ENCODE measurements at places on chromosomes 3 and 15. TPM values are rescaled to one million over a fixed set of nuclear protein-coding genes. Genes with fewer than 3 reads are reported as not detected.
A peak's percentile ranks its signal among the peaks of the same experiment; 100 is the strongest.

The CD80 gene
- total RNA-seq, result not detected

The EAF1 gene
- total RNA-seq, result 41.5 TPM

The SKOR1 gene
- total RNA-seq, result 2.0 TPM

The ADGRG7 gene
- total RNA-seq, result not detected

The CHST13 gene
- total RNA-seq, result 0.19 TPM

The LDHAL6B gene
- not detected for total RNA-seq

The NR2E3 gene
- total RNA-seq, result not detected

The CLDN16 gene
- not detected for total RNA-seq

The CRABP1 gene
- not detected for total RNA-seq

The SH3BP5 gene
- 89.4 TPM for total RNA-seq

The FNDC3B gene
- total RNA-seq, result 206 TPM

The CACNA1D gene
- 0.54 TPM for total RNA-seq

GRCh38 chr3:155323063-155323666, 29.7 kb upstream of the STRIT1 start:
- no peak overlapping the region for H3K27ac ChIP-seq
- no peaks in the 10 kb centered on the region for H3K27me3 ChIP-seq
- no peaks in the 10 kb centered on the region for H3K4me1 ChIP-seq
- DNase-seq, result no peak
- no peaks in the 10 kb centered on the region for H3K36me3 ChIP-seq
- H3K4me3 ChIP-seq, result no peak overlapping the region

DNA sequence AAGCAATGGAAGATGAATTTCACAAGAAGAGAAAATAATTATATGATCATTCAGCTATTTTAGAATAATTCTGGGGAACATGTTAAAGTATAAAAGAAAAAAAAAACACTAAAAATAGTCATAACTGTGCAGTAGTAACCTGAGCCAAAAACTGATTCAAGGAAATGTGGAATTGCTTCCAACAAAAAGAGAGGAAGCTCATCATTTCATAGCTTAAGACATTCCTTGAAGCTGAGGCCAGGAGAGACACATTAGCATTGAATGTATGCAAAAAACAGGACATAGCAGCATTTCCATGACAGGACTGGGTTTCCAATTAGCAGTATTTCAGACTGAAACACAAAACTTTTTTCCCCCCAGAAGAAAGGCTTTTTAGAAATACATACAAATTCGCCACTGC, 27.7 kb upstream of the LRRN1 start:
- H3K27me3 ChIP-seq, result no peaks in the 10 kb centered on the region
- no peak for DNase-seq
- H3K36me3 ChIP-seq, result no peaks in the 10 kb centered on the region
- no peak overlapping the region for H3K27ac ChIP-seq
- H3K4me1 ChIP-seq, result no peaks in the 10 kb centered on the region
- no peak overlapping the region for H3K4me3 ChIP-seq

GRCh38 chr3:143831208-143831607, 17.1 kb downstream of the SLC9A9 start:
- no peak overlapping the region for H3K27ac ChIP-seq
- no peaks in the 10 kb centered on the region for H3K36me3 ChIP-seq
- no peak for DNase-seq
- H3K4me3 ChIP-seq, result no peak overlapping the region
- H3K4me1 ChIP-seq, result peaks cover 3% of the 10 kb centered on the region

- peak overlapping the region; percentile 88 for H3K4me3 ChIP-seq
- peak; percentile 90 for DNase-seq
- no peaks in the 10 kb centered on the region for H3K36me3 ChIP-seq
- peak overlapping the region; percentile 84 for H3K27ac ChIP-seq
- peaks cover 27% of the 10 kb centered on the region for H3K4me1 ChIP-seq
Observed at GRCh38 chr3:67655364-67656121, 1.1 kb upstream of the SUCLG2 start.

DNA sequence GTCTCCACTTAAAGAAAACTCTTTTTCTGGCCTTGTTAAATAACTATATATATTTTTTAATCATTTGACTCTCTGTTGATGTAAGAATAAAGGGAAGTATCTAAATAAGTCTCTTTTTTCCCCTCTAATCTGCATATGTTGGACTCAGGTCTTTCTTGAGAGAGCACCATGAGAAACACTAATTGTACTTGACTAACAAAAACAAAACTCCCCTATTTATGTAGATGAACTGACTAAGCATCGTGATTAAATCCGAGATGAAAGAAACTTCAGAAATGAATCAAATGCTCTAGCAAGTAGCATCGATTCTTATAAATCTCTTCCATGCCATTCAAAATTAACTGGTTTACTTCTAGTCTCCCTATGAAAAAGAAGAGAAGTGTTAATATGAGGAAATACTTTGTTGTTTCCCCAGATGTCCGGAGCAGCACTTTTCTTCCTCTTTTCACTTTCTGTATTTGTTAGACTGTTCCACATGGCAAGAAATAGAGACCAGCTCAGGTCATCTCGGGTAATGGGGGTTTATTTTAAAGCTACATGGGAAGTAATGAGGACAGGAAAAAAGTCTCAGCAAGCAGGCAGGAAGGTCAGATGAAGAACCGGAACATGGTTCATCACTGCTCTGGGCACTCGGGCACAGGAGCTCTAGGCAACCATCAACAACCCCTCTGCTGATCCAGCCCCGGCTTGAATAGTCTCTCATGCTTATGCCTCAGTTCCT, 288.3 kb downstream of the CNTN6 start:
- no peaks in the 10 kb centered on the region for H3K4me1 ChIP-seq
- no peaks in the 10 kb centered on the region for H3K36me3 ChIP-seq
- DNase-seq, result no peak
- no peak overlapping the region for H3K4me3 ChIP-seq
- H3K27ac ChIP-seq, result no peak overlapping the region
- no peaks in the 10 kb centered on the region for H3K27me3 ChIP-seq

- peaks cover 19% of the 10 kb centered on the region for H3K4me1 ChIP-seq
- no peak for DNase-seq
- peaks cover 29% of the 10 kb centered on the region for H3K36me3 ChIP-seq
Observed at GRCh38 chr3:185930393-185931107, 7.3 kb downstream of the TRA2B start.

DNA sequence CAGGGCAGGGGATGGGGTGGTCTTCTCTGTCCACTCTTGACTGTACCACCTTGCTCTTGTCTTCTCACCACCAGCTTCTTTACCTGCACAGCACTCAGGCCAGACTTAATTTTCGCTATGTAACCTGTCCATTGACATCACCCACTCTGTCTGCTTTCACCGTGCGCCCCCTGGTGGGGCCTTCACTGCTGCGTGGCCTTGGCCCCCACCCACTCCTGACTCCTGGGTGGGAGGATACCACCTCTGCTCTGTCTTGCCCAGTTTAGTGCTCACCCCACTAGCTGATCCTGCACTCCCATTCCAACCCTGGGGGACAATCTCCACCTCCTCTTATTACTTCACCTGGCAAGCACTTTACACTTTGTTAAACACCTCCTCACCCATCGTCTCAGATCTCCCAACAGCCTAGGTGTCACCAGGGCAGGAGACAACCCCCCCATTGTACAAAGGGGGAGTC, 17.7 kb downstream of the PTH1R start:
- H3K36me3 ChIP-seq, result no peaks in the 10 kb centered on the region
- DNase-seq, result peak; percentile 86
- no peak overlapping the region for H3K27ac ChIP-seq
- no peak overlapping the region for H3K4me3 ChIP-seq
- peaks cover 22% of the 10 kb centered on the region for H3K4me1 ChIP-seq

DNA sequence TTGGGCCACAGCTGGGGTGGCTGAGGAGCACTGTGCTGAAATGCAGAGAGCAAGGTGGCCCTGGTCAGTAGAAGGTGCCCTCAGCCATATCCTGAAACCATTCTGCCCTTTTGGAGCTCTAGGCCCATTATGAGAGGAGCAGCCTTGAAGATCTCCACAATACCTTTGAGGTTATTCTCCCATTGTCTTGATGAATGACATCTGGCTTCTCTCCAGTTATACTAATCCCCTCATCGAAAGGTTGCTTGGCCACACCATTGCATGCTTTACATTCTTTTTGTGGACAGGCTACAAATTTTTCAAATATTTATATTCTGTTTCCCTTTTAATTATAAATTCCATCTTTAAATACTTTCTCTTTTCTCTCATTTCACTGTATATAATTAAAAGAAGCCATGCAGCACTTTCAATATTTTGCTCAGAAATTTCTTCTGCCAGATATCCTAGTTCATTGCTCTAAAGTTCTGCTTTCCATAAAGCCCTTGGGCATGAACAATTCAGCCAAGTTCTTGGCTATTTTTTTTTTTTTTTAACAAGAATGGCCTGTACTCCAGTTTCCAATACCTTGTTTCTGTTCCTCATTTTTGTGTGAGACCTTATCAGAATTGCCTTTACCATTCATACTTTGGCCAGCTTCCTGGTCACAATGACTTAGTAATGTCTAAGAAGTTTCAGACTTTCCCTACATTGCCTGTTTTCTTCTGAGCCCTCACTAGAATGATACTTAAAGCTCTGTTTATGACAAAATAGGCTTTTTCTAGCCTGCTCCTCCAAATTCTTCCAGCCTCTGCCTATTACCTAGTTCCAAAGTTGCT, 138.9 kb upstream of the SGO1 start:
- H3K36me3 ChIP-seq, result no peaks in the 10 kb centered on the region
- H3K4me3 ChIP-seq, result no peak overlapping the region
- no peak for DNase-seq
- H3K27me3 ChIP-seq, result no peaks in the 10 kb centered on the region

DNA sequence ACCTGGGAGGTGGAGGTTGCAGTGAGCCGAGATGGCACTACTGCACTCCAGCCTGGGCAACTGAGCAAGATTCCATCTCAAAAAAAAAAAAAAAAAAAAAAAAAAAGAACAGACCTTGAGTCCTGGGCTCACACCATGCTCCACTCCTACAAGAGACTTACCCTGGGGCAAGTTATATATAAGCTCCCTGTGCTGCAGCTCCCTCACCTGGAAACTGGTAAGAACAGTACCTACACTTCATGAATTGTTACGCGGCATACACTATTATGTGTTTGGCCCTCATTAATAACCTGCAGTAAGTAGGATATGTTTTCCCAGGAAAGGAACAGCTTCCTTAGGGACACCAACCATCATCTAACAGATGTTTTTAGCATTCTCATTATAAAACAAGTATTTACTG, 119.6 kb downstream of the FMN1 start:
- no peaks in the 10 kb centered on the region for H3K36me3 ChIP-seq
- H3K4me3 ChIP-seq, result no peak overlapping the region
- no peaks in the 10 kb centered on the region for H3K27me3 ChIP-seq
- no peak overlapping the region for H3K27ac ChIP-seq
- peak; percentile 18 for DNase-seq
- H3K4me1 ChIP-seq, result no peaks in the 10 kb centered on the region

GRCh38 chr3:14301558-14301957, 100.8 kb upstream of the SLC6A6 start:
- no peak overlapping the region for H3K4me3 ChIP-seq
- H3K36me3 ChIP-seq, result no peaks in the 10 kb centered on the region
- no peak overlapping the region for H3K27ac ChIP-seq
- peaks cover 37% of the 10 kb centered on the region for H3K4me1 ChIP-seq

GRCh38 chr3:187931101-187931500, 185.8 kb upstream of the BCL6 start:
- no peaks in the 10 kb centered on the region for H3K27me3 ChIP-seq
- no peaks in the 10 kb centered on the region for H3K36me3 ChIP-seq
- no peak for DNase-seq
- no peak overlapping the region for H3K4me3 ChIP-seq
- H3K4me1 ChIP-seq, result peaks cover 20% of the 10 kb centered on the region

DNA sequence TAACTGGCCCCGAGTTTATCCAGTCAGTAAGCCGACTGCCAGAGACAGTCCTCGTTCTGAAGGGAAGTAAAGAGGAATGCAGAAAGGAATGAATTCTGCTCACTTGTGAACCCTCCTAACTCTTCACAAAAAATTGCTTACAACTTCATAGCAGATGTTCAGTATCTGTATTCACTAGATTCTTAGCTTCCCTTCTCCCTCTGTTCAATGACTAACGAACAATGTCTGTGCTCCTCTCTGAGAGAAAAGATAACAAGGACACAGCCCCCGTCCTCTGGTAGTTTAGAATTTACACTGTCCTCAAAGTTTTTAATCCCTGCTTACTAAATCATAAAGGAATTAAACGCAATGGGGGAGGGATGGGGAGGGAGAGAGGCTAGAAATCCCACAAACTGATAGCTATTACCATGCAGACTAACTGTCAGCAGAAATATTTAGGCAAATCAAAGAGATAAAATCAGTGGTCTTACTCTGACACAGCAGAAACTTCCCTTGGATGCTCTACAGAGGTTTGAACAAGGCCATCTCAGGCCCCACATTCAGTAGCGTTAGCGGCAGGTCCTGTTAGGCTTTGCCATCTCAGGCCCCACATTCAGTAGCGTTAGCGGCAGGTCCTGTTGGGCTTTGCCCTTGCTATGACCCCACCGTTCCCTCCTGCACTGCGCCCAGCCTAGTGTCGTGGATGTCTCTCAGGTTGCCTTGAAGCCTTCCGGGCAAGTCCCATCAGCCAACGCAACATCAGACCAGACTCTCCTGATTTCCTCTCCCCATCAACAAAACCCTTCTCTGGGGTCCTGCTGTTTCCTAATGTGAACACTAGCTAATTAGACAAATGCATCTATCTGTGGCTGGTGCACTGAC, 23.4 kb downstream of the NRROS start:
- no peak overlapping the region for H3K27ac ChIP-seq
- H3K4me1 ChIP-seq, result no peaks in the 10 kb centered on the region
- no peak overlapping the region for H3K4me3 ChIP-seq
- peaks cover 42% of the 10 kb centered on the region for H3K36me3 ChIP-seq

GRCh38 chr15:67150023-67150860, 84.8 kb downstream of the SMAD3 start:
- peak; percentile 53 for DNase-seq
- H3K36me3 ChIP-seq, result no peaks in the 10 kb centered on the region
- H3K4me3 ChIP-seq, result no peak overlapping the region
- peaks cover 51% of the 10 kb centered on the region for H3K4me1 ChIP-seq
- H3K27ac ChIP-seq, result peak overlapping the region; percentile 23

DNA sequence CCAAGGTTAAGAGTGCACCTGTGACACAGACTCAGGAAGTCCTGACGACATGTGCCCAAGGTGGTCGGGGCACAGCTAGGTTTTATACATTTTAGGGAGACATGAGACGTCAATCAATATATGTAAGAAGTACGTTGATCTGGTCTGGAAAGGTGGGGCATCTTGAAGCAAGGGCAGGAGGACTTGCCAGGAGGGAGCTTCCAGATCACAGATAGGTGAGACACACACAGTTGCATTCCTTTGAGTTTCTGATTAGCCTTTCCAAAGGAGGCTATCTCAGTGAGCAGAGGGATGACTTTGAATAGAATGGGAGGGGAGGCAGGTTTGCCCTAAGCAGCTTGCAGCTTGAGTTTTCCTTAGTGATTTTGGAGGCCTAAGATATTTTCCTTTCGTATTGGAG, 257.4 kb downstream of the CGGBP1 start:
- H3K27ac ChIP-seq, result no peak overlapping the region
- no peaks in the 10 kb centered on the region for H3K27me3 ChIP-seq
- DNase-seq, result no peak
- no peak overlapping the region for H3K4me3 ChIP-seq
- no peaks in the 10 kb centered on the region for H3K36me3 ChIP-seq

DNA sequence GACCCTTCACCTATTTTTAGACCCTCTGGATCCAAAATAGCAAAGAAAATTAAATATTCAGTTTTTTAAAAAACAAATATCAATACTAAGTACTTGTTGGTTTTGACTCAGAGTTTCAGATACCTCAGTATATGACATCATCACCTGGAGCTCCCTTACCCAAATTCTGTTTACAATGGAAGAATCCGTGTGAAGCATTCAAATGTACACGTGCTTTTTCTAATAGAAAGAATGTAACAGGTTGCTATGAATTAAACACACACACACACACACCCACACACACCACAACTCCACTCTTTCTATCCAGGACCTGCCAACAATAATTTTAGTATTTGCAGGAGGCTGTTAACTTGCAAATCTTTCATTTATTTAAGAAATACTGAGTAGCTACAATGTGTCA, 221.8 kb downstream of the THRB start:
- H3K36me3 ChIP-seq, result no peaks in the 10 kb centered on the region
- no peak for DNase-seq
- no peak overlapping the region for H3K27ac ChIP-seq
- no peaks in the 10 kb centered on the region for H3K4me1 ChIP-seq

Data from natural killer cell (primary cell).